ENCODE measurements at places on chromosomes 3 and 15.

GRCh38 chr15:69000091-69000490, 14.4 kb upstream of the NOX5 start:
- DNase-seq, result no peak

- DNase-seq, result peak; percentile 6
Measured at GRCh38 chr3:127680146-127680661, 7.5 kb downstream of the ABTB1 start.

- peak; percentile 69 for DNase-seq
Measured at GRCh38 chr15:84747416-84748273, 747 bp upstream of the ZNF592 start.

DNA sequence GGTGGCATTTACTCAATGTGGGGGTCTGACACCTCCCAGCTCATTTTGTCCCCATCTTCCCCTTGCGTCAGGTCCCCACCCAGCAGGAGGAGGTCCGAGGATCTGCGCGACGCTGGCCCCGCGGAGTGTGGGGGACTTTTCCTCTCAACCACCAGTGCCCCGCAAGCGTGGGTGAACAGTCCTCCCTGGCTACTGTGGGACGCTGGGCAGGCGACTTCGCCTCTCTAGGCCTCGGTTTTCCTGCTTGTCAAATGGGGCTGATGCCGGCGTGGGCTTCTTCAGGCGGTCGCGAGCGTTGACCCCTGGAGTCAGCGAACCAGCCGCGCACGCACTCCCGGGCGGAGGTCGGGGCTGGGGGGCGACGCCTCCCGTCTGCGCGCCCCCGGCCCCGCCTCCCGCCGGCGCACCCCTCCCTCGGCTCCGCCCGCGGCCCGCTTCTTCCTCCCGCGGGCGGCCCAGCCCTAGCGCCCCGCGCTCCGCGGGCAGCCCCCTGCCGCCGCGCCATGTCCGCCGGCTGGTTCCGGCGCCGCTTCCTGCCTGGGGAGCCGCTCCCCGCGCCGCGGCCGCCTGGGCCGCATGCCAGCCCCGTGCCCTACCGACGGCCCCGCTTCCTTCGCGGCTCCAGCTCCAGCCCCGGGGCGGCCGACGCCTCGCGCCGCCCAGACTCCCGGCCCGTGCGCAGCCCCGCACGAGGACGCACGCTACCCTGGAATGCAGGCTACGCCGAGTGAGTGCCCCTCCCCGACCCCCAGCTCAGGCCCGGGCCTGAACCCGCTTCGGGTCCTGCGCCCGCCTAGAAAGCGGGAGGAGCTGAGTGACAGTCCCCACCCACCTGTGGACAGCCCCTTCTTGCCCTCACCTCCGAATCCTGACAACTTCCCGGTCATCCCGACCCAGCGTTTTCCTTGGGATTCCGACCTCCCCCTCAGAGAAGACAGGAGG, at the start of gene PPM1M:
Gene PPM1M, plus strand, starts transcription at position 438 of the 942 bp plus-strand sequence. Its CDS starts 66 bp downstream, at position 504.
- no peak for DNase-seq

DNA sequence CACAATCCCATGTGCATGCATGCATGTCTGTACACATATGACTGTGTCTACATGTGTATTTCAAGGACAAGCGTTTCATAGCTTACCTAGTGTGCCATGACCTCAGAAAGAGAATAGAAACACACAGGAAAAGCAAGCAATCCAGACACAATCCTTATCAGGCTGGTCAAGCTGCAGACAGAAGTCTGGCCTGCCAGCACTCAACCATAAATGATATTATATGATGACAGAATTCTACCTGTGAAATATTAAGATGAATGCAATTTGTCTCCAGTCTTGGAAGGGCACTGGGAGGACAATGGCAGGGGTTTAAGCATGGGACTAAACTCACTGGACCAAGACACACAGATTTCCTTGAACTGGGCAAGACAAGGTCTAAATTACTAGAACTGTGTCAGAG, 50.9 kb upstream of the ARL6 start:
- DNase-seq, result no peak

DNA sequence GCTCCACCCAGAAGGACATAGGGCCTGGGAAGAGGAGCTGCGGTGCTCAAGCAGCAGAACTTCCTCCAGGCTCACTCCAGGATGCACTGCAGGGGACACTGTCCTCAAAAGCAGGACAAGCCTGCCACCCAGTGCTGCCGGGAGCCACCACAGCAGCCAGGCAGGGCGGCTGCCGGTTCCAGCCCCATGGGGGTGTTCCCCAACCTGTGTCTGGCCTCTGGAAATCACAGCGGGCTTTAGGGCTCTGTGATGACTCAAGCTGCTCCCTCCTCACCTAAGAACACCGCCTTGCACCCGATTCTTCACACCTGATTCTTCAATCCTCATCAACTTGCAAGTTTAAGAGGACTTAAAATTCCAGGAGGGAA, 71.9 kb upstream of the SLC6A11 start:
- DNase-seq, result no peak

DNA sequence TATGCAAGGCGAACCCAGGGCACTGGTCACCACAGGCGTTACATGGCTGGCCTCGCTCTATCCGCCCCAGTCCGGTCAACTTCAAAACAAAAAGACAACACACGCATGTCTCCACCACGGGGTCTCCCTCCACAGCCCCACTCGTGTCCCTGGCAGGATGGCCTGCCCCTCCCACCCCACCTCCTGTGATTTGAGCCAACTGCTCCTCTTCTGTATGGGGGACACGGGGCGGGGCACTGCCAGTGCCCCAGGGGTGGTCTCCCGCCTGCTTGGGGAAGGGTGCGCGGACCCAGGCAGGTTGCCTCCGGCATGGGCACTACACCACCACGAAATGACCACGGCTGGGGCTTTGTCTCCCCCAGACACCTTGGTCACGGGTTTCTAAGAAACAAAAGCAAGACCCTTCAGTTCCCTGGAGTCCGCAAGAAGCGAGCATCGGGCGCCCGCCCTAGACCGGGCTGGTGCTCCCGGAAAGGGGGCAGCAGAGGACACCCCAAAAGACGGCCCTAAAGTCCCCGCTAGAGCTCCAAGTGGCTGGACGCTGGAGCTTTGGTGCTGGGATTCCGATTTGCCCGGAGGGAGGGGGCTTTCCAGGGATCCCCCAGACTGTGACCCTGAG, 219.3 kb upstream of the PRICKLE2 start:
- DNase-seq, result no peak

DNA sequence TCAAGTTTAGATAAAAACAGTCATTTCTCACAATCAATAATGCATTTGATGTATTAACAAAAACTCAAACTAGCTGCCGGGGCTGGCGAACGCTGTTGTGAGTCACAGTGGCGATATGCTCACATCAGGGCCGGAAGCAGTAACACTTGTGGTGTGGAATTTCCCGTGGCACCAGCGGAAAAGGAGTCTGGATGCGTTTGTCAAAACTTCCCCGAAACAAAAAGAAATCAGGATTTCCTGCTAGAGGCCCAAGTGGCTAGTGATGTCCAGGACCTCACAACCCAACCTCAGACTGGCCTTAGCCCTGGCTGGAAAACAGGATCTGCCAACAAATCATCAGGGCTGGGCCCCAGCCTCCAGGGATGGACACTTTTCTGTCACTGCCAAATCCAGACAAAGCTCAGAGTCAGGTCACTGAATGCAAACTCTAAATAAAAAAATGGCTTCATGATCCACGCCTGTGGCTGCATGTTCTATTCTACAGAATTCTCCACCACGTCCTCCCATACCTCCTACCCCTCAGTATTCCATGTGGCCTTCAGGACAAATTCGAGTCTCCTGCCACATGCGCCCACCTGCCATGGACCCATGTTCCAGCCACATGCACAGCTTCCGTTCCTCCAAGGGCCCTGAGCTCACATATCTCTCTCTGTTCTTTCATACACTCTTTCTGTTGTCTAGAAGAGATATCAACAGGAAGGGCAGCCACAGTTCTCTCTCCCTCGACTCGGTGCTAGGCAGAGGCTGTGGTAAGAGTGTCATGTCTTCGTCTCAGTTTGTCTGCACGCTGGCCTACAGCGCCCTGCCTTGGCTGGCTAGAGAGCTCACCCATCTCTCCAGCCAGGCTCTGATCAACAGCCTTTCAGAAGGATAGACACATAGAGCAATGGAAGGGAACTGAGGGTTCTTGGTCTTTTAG, 35.4 kb downstream of the EHD4 start:
- no peak for DNase-seq
